ENCODE measurements at places on chromosomes 4 and X. TPM values are rescaled to one million over a fixed set of nuclear protein-coding genes. Genes with fewer than 3 reads are reported as not detected.
A peak's percentile ranks its signal among the peaks of the same experiment; 100 is the strongest.

DNA sequence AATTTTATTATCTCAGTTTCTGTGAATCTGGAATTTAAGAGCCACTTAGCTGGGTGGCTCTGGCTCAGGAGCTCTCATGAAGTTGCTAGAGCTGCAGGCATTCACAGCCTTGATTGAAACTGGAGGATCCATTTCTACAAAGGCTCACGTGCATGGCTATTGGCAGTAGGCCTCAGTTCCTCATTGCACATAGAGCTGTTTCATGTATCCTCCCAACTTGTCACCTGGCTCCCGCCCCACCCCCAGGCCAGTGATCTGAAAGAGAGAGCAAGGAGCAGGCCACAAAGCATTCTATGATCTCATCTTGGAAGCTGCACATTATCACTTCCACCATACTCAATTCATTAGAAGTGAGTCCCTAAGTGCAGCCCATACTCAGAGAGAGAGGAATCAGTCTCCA is 18.5 kb upstream of the AP1AR start:
- H3K27ac ChIP-seq = no peak overlapping the region
- no peaks in the 10 kb centered on the region for H3K27me3 ChIP-seq
- H3K4me3 ChIP-seq = no peak overlapping the region
- H3K4me1 ChIP-seq = no peaks in the 10 kb centered on the region

DNA sequence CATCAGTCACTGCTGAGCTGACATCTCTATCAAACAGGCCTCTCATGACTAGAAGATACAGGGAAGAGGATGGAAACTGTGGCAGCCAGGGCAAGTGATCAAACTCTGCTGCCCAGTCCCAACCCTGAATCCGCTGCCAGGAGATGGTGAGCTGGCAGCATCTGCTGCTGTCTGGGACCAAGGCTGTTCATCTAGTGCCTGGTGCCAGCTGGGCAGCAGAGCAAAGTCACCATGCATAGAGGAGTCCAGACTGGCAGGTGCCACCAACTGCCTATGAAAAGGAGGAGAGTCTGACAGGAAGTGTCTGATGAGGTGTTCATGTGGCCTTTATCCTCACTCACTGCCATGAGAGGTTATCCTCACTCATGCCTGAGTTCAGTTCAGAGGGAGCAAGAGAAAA is 518.9 kb downstream of the MID1IP1 start:
- H3K27ac ChIP-seq = no peak overlapping the region
- H3K27me3 ChIP-seq = no peaks in the 10 kb centered on the region
- DNase-seq = no peak
- no peak overlapping the region for H3K4me3 ChIP-seq

PDGFRA gene
- total RNA-seq = 13.8 TPM

- peaks cover 9% of the 10 kb centered on the region for H3K27me3 ChIP-seq
- H3K36me3 ChIP-seq = no peaks in the 10 kb centered on the region
- no peak overlapping the region for H3K4me3 ChIP-seq
- H3K4me1 ChIP-seq = no peaks in the 10 kb centered on the region
- H3K27ac ChIP-seq = no peak overlapping the region
Measured at GRCh38 chr4:149110481-149110880, 668.3 kb upstream of the NR3C2 start.

- H3K27me3 ChIP-seq = no peaks in the 10 kb centered on the region
- no peak overlapping the region for H3K4me3 ChIP-seq
- H3K27ac ChIP-seq = no peak overlapping the region
- peaks cover under 1% of the 10 kb centered on the region for H3K4me1 ChIP-seq
Measured at GRCh38 chrX:134631426-134632346, 26.6 kb downstream of the PLAC1 start.

GRCh38 chr4:23105759-23106370 is 413.1 kb downstream of the GBA3 start:
- no peak for DNase-seq
- no peaks in the 10 kb centered on the region for H3K36me3 ChIP-seq
- no peaks in the 10 kb centered on the region for H3K27me3 ChIP-seq

DNA sequence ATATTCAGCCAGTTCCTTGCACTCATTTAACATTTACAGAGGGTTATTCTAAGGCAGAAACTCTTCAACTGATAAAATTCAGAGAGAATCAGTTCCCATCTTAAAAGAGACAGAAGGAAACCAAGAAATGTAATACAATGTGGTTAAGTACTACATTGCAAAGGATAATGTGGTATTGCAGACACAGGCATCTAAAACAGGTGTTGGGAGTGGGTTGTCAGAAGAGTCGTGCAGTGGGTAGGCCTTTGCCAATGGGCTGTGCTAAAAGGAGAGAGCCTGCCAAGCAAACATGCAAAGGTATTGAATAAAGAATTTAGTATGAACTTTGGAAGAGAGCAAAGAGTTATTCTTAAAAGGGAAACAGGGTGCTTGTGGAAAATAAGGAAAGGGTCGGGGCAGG is 1044.4 kb upstream of the DIAPH2 start:
- no peaks in the 10 kb centered on the region for H3K36me3 ChIP-seq
- H3K4me3 ChIP-seq = no peak overlapping the region
- no peak for DNase-seq
- H3K27ac ChIP-seq = no peak overlapping the region

GRCh38 chr4:14138106-14138505 is 510.6 kb upstream of the BOD1L1 start:
- H3K27me3 ChIP-seq = no peaks in the 10 kb centered on the region
- H3K4me3 ChIP-seq = no peak overlapping the region
- peaks cover 2% of the 10 kb centered on the region for H3K4me1 ChIP-seq
- DNase-seq = no peak
- H3K36me3 ChIP-seq = no peaks in the 10 kb centered on the region
- H3K27ac ChIP-seq = no peak overlapping the region

DNA sequence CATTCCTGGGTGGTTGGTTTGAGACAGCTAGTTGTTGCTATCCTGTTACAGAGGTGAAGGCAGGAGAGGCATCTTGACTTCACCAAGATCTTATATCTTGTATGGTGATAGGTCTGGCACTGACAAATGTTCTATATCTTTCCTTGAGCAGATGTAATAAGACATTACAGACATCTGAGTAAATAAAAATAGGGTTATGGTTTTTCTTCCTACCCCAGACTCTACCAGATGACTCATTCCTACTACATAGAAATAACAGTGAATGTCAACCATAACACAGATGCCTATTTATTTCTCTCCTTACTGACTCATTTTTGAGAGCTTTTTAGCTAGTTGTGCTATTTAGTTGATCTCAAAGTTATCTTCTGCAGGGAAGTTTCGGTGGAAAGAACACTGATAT is 21.9 kb downstream of the HNRNPH2 start:
- H3K27me3 ChIP-seq = no peaks in the 10 kb centered on the region
- H3K4me1 ChIP-seq = peaks cover 9% of the 10 kb centered on the region
- H3K4me3 ChIP-seq = no peak overlapping the region
- no peak overlapping the region for H3K27ac ChIP-seq
- DNase-seq = no peak

PNMA5 gene
- not detected for total RNA-seq

- no peak overlapping the region for H3K4me3 ChIP-seq
- peaks cover 3% of the 10 kb centered on the region for H3K4me1 ChIP-seq
- DNase-seq = no peak
- no peaks in the 10 kb centered on the region for H3K27me3 ChIP-seq
- H3K36me3 ChIP-seq = no peaks in the 10 kb centered on the region
- H3K27ac ChIP-seq = peak overlapping the region; percentile 33
Measured at GRCh38 chr4:14917298-14917633, 85.0 kb upstream of the CPEB2 start.

- no peak overlapping the region for H3K27ac ChIP-seq
- no peaks in the 10 kb centered on the region for H3K27me3 ChIP-seq
- DNase-seq = no peak
- H3K36me3 ChIP-seq = no peaks in the 10 kb centered on the region
- H3K4me1 ChIP-seq = no peaks in the 10 kb centered on the region
- no peak overlapping the region for H3K4me3 ChIP-seq
Measured at GRCh38 chrX:138853936-138854335, 142.4 kb upstream of the FGF13 start.

CTSO gene
- 3.7 TPM for total RNA-seq

DNA sequence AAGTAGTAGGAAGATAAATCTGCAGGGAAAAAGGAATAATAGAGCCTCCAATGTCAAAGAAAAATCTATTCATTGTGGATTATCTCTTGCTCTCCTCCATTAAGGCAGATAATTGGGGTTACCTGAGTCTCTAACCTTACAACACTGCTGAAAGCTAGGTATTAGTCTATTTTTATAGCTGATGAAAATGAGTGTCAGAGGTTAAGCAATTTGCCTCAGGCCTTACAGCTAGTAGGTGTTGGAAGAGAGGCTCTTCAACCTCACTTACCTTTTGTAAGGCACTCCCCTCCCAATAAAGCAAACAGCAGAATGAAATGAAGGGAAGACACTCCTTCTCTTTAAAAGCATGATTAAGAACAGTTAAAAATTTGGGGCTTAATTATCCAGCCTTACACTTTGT is 45.4 kb upstream of the GAB1 start:
- no peaks in the 10 kb centered on the region for H3K36me3 ChIP-seq
- no peak overlapping the region for H3K27ac ChIP-seq
- DNase-seq = no peak
- H3K4me3 ChIP-seq = no peak overlapping the region
- no peaks in the 10 kb centered on the region for H3K4me1 ChIP-seq

GRCh38 chrX:15242899-15243555 is 26.9 kb downstream of the ASB9 start:
- no peak for DNase-seq
- H3K36me3 ChIP-seq = no peaks in the 10 kb centered on the region
- no peaks in the 10 kb centered on the region for H3K27me3 ChIP-seq

DNA sequence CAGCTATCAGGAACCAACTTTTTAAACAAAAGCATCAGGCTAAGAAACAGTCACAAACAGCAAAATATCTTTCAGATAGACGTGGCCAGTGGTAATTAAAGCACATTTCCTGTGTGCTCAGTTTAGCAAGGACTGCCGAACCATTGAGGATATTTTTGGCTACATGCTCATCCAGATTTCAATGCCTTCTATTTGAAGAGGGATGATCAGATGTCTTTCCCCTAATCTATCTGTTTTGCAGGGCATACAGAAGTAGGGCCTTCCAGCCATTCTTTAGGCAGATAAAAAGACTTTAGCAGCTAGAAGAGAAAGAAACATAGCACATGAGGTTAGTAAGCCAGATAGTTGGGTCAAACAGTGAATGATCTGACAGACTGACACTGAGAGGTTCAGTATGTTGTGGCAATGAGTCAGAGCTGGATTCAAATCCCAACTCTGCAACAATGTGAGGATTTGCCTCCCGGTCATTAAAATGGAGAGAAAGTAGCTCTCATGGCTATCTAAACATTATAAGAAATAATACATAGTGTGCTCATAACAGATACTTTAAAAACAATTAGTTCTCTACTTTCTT is 100.0 kb upstream of the PRKG2 start:
- H3K36me3 ChIP-seq = no peaks in the 10 kb centered on the region
- H3K4me3 ChIP-seq = no peak overlapping the region
- H3K27ac ChIP-seq = no peak overlapping the region
- DNase-seq = no peak
- peaks cover 16% of the 10 kb centered on the region for H3K4me1 ChIP-seq
- no peaks in the 10 kb centered on the region for H3K27me3 ChIP-seq

DNA sequence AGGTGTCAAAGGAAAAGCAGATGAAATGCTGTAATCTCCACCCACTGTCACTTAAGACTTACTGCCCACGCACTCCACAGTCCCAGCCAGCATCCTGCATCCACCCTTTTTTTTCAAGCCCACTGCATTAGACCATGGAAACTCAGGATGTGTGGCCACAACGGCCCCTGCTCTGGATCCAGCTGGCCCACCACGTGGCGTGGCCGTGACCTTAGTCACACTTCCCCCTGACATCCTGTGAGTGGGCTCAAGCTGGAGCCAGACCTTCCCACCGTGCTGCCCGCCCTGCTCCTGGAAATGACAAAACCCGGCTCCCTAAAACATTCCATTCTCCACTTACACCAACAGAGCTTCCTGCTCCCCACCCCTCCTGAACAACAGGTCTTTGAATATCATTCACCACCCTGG is 588.3 kb upstream of the DIPK2B start:
- H3K36me3 ChIP-seq = peaks cover 20% of the 10 kb centered on the region
- no peak overlapping the region for H3K4me3 ChIP-seq
- peaks cover 8% of the 10 kb centered on the region for H3K4me1 ChIP-seq
- no peaks in the 10 kb centered on the region for H3K27me3 ChIP-seq
- H3K27ac ChIP-seq = no peak overlapping the region
- DNase-seq = no peak

TLR3 gene
- not detected for total RNA-seq

Measured in progenitor cell of endocrine pancreas (in vitro differentiated cells).